Left ventricle myocardium inferior (tissue), 1 donor: ENCODE measurements at places on chromosomes 16 and 17. TPM values are rescaled to one million over a fixed set of nuclear protein-coding genes. Genes with fewer than 3 reads are reported as not detected.

ST6GALNAC1 gene
- total RNA-seq, result 3.1 TPM

GRCh38 chr17:62968445-62968923 is 2.4 kb downstream of the TANC2 start:
- DNase-seq, result no peak

TPSD1 gene
- total RNA-seq, result not detected

DNA sequence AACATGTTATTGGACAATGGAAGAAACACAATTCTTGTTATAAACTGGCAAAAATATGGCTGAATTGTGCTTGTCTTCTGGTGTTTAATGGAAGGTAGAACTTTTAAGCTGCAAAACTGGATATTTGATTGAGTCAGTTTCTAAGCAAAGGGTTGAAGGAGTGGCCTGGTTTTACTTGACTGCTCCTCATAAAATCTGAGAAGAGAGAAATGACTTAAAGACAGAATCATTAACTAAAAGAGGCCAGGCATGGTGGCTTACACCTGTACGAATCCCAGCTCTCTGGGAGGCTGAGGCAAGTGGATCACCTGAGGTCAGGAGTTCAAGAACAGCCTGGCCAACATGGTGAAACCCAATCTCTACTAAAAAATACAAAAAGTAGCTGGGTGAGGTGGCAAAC is 770.7 kb downstream of the CDH11 start:
- no peak for DNase-seq

GRCh38 chr17:82619641-82620040 is 28.6 kb downstream of the WDR45B start:
- DNase-seq, result no peak

DNA sequence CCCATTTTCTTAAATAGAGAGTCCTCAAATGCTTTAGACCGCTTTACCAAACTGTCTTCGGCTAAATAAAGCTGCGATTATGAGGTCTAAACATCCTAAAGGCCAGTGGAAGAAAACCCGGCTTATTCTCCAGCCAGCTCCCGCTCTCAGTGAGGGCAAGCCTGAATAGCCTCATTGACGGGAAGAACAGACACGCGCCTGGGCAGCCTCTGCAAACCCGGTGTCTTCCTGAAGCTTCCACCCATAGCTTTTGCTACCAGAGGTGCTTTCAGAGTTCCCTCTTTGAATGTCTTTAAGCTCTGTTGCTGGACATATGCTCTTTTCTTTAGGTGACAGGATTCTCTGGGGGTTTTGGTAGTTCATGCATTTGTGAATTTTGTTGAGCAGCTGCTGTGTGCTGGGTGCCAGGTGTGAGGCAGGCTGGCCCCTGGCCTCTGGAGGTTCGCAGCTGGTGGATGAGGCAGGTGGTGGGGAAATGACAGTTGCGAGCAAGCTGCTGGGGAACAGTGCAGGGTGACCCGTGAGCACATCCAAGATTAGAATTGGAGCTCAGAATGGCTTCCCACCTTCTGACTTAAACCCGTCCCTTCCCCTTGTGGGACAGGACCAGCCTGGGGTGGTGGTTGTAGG is 44.7 kb downstream of the CRISPLD2 start:
- peak; percentile 3 for DNase-seq

DNA sequence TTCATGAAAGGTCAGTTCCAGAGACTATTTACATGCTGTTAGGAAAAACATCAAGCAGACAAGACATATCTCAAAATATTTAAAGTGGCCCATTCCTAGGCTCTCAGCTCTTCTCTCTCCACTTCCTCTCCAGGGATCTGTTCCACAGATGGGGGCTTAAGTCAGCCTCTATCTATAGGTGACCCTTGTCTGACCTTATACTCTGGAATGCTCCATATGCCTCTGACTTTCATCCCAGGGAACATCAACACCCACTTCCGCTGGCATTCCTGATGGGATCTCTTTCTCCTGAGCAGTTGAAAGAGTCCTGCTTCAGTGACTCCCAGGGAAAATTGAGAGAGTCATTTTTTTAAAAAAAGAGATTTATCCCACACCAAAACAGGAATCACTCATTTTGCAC is 11.5 kb upstream of the WIPI1 start:
- no peak for DNase-seq

DNA sequence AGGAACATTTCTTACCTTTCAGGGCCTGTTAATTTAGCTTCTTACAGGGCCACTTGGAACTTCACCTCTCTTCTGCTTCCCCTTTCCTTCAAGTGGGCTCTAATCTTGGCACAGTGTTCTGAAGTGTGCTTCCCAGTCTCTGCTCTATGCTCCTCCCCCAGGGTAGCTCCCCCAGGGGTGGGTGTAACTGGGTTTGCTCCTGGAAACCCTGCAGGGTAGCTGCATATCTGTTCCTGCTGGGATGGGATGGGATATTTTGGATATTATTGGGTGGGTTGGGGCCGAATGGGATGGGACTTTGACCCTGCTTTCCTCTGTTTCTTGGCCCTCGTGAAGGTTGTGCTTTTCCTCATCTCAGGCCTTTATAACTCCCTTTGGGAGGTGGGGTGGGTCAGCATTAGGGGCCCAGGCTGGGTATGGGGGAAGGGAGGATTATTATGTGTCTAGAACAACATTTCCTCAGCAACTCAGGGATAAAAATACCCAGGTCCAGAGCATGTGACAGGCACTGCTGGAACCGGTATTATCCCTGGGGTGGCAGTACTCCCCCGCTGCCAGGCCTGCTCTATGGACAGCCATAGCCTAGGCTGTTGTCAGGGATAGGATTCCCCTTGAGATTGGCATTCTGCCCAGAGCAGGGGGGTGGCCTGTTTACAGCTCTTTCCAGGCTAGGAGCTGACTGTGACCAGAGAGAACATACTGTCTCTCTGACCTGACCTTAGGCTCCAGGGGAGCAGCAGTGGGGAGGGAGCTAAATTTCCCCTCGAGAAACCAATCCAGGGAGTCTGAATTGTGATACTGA is 5.0 kb downstream of the NFE2L1 start:
- peak; percentile 89 for DNase-seq

DNA sequence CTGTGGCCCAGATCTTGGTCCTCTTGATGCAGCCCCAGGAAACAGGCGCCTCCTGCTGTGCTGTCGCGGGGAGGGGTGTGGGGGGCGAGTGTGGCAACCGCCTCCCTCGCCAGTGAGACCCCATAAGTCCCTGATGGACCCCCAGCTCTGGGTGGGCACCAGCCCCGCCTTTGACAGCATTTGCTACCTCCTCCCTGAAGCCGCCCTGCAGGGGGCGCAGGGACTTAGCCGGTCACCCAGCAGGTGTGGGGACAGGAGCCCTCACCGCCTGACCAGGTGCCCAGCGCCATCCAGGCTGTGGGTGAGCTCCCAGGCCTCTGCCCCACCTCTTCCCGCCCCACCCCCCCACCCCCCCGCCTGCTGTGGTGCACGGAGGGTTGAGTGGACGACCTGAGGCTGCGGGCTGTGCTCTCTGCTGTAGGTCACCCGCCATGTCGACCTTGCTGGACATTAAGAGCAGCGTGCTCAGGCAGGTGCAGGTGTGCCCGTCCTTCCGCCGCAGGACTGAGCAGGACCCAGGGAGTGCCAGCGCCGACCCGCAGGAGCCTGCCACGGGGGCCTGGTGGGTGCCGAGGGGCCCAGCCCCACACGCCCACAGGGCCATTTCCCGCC is 4.8 kb downstream of the BAIAP3 start:
- DNase-seq, result no peak

HSBP1 gene
- 175 TPM for total RNA-seq

DNA sequence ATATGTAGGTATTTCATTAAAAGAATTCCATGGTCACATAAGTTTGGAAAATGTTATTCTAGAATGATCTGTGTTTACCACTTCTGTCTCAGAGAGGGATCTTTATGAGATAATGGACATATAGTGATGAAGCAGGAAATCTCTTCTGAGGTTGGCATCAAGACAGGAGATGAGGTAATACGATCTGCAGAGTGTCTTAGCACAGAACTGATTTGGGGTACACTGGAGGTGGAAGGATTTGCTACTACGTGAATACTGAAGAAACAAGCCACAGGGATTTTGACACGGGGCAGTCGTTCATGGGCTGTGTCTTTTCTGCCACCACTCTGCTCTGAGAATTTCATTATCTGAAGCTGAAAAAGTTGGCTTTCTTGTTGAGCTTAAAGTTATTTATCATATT is 5.5 kb downstream of the CBFB start:
- DNase-seq, result no peak

- DNase-seq, result no peak
Observed at GRCh38 chr16:1817276-1817589, 9.4 kb downstream of the HAGH start.

DNA sequence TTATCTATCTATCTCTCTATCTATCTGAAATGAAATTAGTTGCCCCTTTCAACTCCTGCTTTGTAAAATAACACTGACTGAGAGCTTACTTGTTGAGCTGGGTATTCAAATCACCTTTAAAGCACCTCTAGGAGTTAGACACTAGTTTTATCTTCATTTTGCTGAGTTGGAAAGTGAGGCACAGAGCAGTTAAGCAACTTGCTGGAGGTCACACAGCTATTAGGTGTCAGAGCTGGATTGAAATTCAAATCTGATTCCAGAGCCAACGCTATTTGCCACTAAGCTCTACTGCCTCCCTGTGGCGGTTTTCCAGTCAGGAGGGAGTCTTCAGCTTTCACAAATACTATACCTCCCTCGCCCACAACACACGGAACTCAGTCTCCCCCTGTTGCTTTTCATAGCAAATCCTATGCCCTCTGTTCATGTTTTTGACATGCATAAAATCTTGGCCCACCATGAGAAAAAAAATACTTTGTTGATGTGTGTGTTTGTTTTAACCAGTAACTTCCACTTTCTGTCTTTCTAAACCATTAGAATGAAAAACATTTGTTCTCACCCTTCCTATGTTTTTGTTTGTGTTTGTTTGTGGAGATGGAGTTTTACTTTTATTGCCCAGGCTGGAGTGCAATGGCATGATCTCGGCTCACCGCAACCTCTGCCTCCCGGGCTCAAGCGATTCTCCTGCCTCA is 74.8 kb upstream of the SMURF2 start:
- no peak for DNase-seq

ABCA9 gene
- total RNA-seq, result 13.0 TPM

- no peak for DNase-seq
Observed at GRCh38 chr17:73301369-73301768, 10.4 kb downstream of the CDC42EP4 start.

GRCh38 chr16:85568519-85568918 is 44.6 kb upstream of the GSE1 start:
- no peak for DNase-seq

DNAH9 gene
- total RNA-seq, result 0.08 TPM

DNA sequence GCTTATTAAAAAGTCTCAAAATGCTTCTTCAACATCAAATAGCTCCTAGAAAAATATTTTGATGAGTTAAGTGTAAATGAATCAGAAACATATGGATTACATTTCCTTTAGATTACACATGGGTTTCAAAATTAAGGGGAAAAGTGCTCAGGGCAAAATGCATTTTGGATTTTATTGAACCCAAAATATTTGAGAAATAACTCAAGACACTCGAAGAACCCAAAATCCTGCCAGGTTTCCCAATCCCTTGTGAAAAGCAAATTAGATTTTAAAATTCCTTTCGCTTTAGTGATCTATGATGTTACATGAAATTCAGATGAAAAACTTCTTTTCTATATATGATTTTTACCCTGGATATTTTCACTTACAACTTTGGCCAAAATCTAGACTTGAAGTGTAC is 847.4 kb upstream of the SOX9 start:
- no peak for DNase-seq

GRCh38 chr17:51427323-51427811 is 167.0 kb downstream of the UTP18 start:
- DNase-seq, result no peak

GRCh38 chr17:37100231-37100630 is 151.5 kb downstream of the AATF start:
- no peak for DNase-seq

- DNase-seq, result no peak
Observed at GRCh38 chr16:83974475-83974874, 6.4 kb downstream of the NECAB2 start.

DNA sequence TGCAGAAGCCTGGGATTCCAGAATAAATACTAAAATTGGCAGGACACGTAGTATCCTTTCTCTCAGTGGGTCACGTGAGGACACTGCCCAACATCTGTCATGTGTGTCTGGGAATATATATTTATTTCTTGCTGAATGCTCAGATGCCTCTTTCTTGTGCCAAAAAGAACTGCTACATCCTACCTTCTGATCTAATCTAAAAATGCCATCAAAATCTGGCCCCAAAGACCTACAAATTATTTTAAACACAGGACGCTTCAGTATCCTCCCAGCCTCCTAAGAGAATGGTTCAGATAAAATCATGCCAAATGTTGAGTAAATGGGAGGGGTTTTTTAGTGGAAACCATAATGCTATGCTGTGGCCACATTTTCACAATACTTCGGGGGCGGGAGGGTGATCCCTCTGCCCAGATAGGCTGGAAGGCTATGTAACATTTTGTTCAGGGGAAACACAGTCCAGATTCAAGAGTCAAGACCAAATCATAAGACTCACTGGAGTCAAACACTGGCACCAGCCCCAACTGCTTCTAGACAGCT is 22.9 kb upstream of the CORO6 start:
- peak; percentile 80 for DNase-seq

CRHR1 gene
- total RNA-seq, result not detected

SOST gene
- total RNA-seq, result 0.14 TPM

PIGS gene
- 38.2 TPM for total RNA-seq

- no peak for DNase-seq
Observed at GRCh38 chr17:73232587-73233373, 28.9 kb downstream of the CPSF4L start.

IL34 gene
- 2.1 TPM for total RNA-seq

DNA sequence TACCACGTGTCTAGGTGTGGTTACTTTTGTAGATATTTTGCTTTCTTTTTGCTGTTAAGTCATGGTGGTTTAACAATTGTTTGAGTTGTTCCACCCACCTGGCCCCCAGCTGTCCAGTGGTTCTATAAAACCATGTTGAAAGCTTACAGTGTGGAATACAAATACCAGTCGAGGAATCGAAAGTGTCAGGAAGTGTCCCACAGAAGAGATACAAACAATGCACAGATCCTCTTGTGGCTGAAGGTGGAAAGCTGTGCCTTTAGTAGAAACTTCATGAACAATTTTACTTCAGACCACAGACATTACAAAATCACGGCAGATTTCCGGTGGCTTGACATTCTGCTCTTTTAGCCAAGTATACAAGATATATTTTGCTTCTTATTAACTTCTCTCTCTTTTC is 782.4 kb upstream of the SOX9 start:
- no peak for DNase-seq
